ENCODE measurements at places on chromosomes 13 and 19.

- no peak for DNase-seq
Observed at GRCh38 chr13:78033509-78033908, 114.9 kb upstream of the EDNRB start.

- DNase-seq = no peak
Observed at GRCh38 chr13:65339241-65339640, 1890.9 kb downstream of the PCDH9 start.

- no peak for DNase-seq
Observed at GRCh38 chr13:70817576-70817975, 709.3 kb upstream of the KLHL1 start.

DNA sequence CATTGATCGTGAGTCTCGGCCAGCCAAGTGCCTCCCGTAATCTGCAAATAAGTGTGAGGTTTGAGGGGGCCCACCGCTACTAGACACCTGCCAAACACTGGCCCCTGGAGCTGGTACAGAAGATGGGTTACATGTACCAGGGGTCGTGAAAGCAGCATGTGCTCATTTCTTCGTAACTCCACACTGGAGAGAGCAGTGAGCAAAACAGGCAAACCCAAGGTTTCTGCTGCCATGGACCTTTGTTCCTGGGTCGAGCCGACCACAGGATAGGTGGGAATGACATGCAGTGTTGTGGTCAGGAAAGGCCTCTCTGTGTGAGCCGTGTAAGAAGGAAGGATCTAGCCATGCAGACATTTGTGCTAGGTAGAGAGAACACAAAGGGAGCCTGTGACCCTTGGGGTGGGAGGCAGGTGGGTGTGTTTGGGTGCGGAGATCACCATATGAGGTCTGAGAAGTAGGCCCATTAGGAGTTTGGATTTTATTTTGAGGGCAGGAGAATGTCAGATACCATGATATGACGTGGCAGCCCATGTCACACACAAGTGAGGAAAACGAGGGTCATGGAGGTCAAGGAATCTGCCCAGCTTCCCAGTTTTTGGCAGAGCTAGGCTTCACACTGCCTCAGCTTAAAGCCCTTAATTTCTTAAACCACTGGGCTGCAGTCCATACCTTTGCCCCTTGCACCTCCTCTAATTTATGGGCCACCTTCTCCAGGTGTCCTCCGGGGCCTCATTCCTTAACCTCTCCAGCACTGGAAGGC is 919 bp downstream of the GTF3A start:
- DNase-seq = no peak

- peak; percentile 75 for DNase-seq
Observed at GRCh38 chr19:34475026-34475974, 6.3 kb upstream of the WTIP start.

DNA sequence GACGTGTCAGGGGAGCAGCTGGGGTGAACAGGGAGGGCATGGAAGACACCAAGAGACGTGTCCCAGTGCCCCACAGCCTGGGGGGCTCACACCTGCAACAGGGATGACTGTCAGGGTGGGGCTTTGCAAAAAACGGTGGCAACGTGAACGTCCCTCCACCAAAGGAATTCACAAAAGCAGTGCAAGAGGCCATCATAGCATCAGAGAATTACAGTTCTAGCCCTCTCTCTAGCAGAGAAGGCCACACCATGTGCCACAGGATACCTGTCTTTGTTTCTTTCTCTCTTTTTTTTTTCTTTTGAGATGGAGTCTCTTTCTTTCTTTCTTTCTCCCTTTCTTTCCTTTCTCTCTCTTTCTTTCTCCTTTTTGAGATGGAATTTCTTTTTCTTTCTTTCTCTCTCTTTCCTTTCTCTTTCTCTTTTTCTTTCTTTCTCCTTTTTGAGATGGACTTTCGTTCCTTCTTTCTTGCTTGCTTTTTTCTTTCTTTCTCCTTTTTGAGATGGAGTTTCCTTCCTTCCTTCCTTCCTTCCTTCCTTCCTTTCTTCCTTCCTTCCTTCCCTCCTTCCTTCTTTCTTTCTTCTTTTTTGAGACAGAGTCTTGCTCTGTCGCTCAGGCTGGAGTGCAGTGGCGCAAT is 17.1 kb upstream of the ATP11A start:
- DNase-seq = no peak

GRCh38 chr13:99558570-99559180 is 57.4 kb downstream of the TM9SF2 start:
- no peak for DNase-seq

DNA sequence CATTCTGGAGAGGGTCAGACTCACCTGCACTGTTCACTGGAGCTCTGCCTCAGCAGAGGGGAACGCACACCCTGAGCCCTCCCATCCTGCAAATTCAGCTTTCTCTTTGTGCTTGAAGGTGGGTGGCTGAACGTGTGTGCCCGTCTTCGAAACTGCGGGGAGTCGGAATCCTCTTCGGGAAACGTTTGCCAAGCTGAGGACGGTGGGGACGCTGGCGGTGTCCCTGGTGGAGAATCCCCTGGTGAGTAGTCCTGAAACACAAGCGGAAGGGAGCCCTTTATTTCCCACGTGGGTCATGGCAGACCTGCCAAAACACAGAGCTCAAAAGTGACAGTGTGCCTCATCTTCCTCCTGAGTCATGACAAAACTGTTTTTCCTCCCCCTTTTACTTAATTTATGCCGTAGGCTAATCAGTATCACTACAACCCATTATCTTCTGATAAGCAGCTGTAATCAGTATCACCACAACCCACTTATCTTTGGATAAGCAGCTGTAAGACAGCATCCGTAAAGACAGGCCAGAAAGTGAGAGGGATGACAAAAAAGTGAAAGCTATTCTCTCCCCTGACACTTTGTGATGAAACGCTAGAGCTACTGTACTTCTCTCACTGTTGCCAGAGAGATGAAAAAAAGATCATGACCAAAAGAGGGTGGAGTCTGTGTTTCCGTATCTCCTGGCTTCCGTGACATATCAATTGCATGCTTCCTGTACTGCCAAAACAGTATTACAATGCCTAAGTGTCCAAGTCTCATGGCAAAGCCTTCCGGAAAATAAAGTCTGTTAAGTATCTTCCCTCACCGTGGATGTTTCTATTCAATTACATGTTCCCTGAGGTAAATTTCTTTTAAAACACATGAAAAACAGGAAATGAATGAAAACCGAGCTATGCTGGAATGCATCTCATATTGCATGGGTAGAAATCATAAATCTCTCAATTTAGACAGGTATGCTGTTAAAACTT is 155.5 kb downstream of the TBC1D4 start:
- no peak for DNase-seq

DNA sequence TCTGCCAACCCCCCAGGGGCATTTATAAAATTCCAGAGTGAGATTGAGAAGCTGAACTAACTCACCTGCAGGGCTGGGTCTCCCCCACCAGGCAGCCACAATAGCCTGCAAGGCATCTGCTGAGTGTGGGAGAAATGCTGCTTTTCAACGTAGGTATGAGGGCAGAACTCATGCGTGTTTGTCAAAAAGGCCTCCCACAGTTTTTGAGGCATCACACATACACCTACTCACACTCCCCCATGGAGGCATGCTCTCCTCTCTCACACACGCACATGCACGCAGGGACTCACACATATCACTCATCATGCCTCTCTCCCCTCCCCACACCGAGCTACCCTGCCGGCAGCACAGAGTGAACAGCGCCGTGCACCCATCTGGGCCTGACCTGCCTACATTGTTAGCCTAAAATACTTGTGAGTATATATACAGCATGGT is 390.5 kb downstream of the FGF9 start:
- DNase-seq = no peak

DNA sequence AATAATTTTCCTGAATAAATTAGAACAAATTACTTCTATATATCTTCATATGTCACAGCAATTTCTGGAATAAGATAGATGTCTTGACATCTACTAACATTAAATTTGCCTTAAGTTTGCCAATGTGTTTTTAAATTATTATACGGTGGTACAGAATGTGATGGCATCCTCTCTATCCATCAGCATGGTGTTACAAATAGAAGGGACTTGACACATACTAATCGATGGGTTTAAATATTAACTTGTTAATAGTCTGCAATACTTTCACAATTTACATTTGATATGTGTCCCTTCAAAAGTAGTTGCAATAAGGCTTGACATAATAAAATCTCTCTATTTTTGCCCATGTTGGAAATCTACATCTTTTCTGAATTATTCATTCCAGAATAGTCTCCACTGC is 65.1 kb upstream of the PRR20A start:
- DNase-seq = no peak

- no peak for DNase-seq
Observed at GRCh38 chr19:1132552-1133383, 29.0 kb downstream of the GPX4 start.

- no peak for DNase-seq
Observed at GRCh38 chr19:6059396-6059947, 50.8 kb downstream of the RFX2 start.

DNA sequence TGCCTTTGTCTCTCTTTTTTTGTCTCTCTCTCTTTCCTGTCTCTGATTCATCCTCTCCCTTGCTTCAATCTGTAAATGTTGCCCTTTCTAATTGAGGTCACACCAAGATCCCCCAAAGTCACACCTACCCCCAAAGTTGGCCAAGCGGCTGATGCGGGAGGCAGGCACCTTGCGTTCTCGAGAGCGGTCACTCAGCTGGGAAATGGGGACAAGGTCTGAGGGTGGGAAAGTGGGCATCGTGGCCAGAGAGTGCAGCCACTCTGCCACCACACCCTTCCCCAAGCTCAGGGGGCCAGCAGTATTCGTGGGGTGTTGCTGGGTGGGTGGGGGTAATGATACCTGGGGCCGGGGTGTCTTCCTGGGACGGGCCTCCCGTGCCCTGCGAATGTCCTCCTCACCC is 2.7 kb downstream of the COQ8B start:
- no peak for DNase-seq
